Stimulated activated CD8-positive, alpha-beta memory T cell treated with anti-CD3 and anti-CD28 coated beads, Interleukin-4, amount 100 ng/mL, for 24 hours (primary cell): ENCODE measurements at places on chromosomes 5 and 9.

- DNase-seq, result no peak
Observed at GRCh38 chr9:136759436-136760325, 1.6 kb upstream of the LCN8 start.

DNA sequence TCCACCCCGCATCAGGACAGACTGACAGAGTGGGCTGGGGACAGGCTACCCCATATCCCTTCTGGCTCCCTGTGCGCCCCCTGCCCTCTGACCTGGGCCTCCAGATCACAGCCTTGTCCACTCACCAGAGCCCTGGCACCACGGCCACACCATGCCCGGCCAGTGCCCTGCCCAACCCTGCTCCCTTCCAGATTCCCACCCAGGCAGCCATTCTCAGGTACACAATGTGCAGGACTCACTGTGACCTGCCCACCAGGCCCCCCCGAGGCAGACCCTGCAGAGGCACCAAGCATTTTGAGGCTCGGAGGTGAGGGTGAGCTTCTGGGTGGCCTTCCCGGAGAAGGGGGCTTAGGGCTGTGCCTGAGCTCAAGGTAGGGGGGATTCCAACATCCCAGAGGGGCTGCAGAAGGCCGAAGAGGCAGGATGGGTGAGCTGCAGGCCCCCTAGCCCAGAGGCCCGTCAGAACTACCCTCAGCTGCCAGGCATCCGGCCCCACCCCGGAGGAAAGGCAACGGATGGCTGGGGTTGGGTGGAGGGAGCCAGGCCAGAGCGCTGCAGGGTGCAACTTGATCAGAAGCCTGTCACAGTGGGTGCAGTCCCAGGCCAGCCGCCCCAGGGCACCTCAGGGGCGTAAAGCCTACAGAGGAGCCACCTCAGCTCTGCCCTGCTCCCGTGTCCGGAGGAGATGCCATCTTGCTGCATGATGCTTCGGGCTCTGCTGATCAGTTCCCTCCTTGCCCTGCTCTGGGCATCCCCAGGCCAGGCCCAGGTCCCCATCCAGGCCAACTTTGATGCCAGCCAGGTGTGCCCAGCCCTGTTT is at the start of gene LCNL1:
Gene LCNL1, plus strand, starts transcription at position 762 of the 820 bp plus-strand sequence. CDS start 594 bp downstream, outside the sequence.
- DNase-seq, result no peak

GRCh38 chr5:91359962-91360609 is 23.0 kb downstream of the ARRDC3 start:
- no peak for DNase-seq

DNA sequence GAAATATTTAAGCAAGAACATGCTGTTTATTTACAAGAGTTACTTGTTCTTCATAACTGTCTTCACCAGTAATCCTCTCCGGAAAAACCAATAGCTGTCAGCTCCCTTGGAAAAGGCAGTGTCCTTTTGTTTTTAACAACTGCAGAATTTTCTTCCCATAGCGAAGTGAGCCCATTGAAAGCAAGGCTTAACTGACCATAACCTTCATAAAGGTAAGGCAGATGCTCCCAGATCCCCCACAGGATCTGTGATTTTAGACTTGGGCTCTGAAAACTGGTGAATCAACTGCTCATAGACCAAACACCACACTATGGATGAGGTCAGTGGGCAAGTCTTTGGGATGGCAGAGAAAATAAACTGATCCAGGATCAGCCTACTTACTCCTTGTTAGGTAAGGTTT is 155.0 kb downstream of the GLIS3 start:
- no peak for DNase-seq

- DNase-seq, result no peak
Observed at GRCh38 chr5:123351240-123351639, 72.0 kb downstream of the CEP120 start.
